ENCODE measurements at places on chromosomes 5 and 9. TPM values are rescaled to one million over a fixed set of nuclear protein-coding genes. Genes with fewer than 3 reads are reported as not detected.

GRCh38 chr5:154214371-154215106, 24.0 kb downstream of the GALNT10 start:
- no peaks in the 10 kb centered on the region for H3K27me3 ChIP-seq
- H3K27ac ChIP-seq: no peak overlapping the region
- no peak for DNase-seq
- H3K4me1 ChIP-seq: no peaks in the 10 kb centered on the region

The PCDHGA10 gene
- 5.7 TPM for total RNA-seq

DNA sequence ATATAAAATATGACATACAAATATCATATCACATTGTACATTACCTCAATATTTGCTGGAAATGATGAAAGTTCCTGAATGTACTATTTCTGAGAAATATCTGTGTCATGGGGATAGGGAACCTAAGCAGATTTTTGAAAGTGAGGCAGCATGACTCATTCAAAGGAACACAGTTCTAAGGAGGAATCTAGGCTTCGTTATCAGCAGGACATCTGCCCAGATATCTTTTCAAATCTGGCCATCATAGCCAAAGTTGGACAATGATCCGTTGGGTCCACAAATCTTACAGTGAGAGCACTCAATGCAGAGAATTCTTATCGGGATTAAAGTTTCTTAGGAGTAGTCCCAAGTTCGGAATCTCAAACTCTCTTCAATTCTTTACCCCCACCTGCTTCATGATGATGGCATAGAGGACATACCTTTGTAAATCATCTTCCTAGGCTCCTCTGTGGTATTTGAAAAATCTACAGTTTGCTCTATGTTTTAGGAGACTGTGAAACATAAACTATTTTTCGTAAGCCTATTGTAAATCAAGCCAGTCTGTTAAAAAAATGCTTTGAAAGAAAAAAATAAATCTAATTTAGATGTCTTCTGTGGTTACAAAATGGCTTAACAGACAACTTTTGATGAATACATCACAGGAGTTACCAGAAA, 29.4 kb upstream of the ALDH1A1 start:
- no peaks in the 10 kb centered on the region for H3K27me3 ChIP-seq
- DNase-seq: no peak
- H3K4me1 ChIP-seq: peaks cover 22% of the 10 kb centered on the region
- H3K4me3 ChIP-seq: no peak overlapping the region
- no peaks in the 10 kb centered on the region for H3K36me3 ChIP-seq

The CNTNAP3B gene
- total RNA-seq: 20.8 TPM

Data from lung (tissue), 17 donors.